Esophagus muscularis mucosa (tissue), 4 donors: ENCODE measurements at places on chromosomes 4 and X. TPM values are rescaled to one million over a fixed set of nuclear protein-coding genes. Genes with fewer than 3 reads are reported as not detected.

CENPVL1 gene
- total RNA-seq: not detected

PAGE1 gene
- not detected for total RNA-seq

CXorf49 gene
- not detected for total RNA-seq

ATP1B4 gene
- total RNA-seq: not detected

CCDC158 gene
- total RNA-seq: 1.2 TPM

ARHGEF38 gene
- not detected for total RNA-seq

CT45A5 gene
- not detected for total RNA-seq

DNA sequence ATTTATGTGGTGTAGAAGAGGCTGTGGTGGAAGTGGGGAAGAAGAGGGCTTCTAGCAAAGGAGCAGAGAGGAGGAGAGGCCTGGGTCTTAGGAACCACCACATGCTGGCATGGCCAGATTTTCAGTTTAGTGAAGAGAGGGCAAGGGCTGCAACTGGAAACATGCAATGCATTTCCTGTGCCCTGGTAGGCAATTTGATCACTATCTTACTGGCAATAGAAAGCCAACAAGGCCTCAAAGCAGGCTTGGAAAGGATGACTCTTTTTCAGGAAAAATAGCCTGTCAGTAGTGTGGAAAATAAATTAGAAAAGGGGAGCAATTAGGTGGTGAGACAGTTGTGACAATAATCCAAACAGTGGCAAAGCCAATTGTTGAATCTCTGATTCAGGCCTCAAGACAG lies 501.9 kb upstream of the ZFP42 start:
- DNase-seq: no peak

GRCh38 chrX:104195013-104195412 lies 28.8 kb downstream of the FAM199X start:
- no peak for DNase-seq

GRCh38 chr4:115279330-115279729 lies 165.9 kb upstream of the NDST4 start:
- no peak for DNase-seq

DNA sequence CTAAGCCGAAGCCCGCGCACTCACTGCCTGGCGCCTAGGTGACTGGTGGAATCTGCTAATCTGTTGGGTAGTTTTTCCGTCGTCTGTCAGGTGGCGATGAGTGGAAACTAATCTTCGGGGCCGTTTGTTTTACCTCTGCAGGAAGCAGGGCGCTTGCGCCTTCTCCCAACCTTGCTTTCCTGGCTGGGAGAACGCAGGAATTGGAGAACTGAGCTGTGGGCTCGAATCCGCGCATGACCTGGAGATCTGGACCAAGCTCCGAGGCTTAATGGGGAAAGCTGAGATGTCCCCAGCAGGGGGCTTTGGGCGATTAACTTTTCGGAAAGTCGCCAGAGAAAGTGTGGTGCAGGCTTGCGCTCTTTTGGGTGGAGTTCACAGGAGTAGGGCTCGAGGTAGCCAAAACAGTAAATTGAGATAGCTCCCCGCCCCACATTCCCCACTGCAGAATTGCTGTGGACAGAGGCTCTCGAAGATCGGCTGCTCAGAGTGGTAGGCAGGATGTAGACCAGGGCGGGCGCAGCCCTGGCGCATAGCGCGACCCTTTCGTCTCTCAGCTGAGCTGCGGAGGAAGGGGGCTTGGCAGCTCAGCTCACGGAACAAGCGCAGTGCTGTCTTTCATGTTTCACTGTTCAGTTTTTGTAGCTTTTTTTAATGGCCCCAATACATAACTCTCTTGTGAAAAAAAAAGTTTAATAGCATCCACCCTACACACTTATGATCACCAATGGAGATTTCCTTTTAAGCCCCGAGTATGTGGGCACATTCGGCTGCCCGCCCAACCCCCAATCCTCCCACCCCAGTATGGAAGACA lies 2.7 kb upstream of the FGF5 start:
- no peak for DNase-seq

- no peak for DNase-seq
These were observed 16.9 kb upstream of the XPNPEP2 start for GRCh38 chrX:129721870-129722269.

DNA sequence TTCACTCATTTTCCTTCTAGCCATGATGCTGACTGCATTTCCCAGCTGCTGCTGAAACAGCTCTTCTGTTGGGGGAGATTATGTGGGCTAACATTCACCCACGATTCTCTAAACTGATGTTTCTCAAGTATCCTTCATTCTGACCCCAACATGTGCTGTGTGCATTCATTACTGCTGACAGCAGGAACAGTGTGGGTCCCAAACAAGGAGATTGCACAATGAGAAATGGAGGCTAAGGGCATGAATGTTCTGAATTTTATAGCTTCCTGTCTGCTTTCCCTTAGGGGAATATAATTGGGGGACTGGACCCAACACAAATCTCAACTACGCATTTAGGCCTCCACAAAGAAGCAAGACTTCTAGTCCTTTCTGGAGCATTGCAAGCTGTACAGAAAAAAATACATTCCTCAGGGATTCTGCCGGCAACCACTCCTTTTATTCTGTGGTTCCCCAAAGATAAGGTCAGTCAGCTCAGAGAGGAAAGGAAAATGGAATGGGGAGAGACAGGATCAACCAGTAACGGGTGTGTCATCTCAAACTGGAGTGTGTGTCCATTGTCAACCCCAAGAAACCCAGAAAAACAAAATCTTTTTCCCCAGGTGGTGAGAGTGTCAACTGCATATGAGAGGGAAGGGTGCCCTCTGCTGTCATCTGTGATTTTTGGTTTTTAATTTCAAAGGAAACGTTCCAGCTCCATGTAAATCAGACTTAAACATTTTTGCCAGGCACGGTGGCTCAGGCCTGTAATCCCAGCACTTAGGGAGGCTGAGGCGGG lies 81.5 kb upstream of the EGFL6 start:
- no peak for DNase-seq

- no peak for DNase-seq
These were observed 9.9 kb downstream of the NSG1 start for GRCh38 chr4:4396628-4397440.

DNA sequence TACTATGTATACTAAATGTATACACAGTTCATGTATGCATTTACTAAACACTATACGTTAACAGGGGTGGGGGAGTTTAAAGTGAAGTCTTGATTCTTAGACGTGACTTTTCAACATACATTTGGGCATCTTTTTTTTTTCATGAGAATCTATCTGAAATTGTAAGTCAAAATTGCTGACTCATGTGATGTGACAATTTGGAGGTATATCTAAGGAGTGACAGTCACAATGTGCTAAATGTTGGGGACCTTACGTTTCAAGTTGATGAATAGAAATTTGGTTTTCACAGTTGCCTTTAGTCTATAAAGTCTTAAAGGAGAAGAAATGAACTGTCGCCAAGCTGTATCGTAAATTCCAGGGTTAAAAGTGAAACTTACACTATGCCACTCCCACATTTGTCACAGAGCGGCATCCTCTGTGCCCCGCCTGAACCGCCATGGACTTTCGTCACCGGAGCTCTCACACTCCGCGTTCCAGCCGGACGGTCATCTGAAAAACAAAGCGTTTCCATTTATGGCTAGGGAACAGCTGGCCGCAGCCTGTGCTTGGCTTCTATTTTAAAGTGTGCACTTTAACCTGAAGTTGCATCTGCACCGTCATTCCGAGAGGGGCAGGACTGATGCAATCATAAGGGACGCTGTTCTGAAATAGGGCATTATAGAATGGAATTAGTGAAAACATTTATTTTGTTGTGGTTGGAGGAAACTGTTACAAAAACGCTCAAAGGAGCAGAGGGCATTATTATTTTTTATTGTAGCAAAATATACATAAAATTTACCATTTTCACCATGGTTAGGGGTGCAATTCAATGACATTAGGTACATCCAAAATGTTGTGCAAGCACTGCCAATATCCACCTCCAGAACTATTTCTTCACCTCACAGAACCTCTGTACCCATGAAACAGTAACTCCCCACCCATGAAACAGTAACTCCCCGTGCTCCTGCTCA lies 30.9 kb downstream of the PDLIM3 start:
- no peak for DNase-seq

GRCh38 chr4:79213702-79214101 lies 112.2 kb downstream of the NAA11 start:
- no peak for DNase-seq

- DNase-seq: no peak
These were observed 4.2 kb downstream of the PAK3 start for GRCh38 chrX:111100191-111100590.

GRCh38 chr4:47791965-47792364 lies 45.9 kb downstream of the CORIN start:
- no peak for DNase-seq

DNA sequence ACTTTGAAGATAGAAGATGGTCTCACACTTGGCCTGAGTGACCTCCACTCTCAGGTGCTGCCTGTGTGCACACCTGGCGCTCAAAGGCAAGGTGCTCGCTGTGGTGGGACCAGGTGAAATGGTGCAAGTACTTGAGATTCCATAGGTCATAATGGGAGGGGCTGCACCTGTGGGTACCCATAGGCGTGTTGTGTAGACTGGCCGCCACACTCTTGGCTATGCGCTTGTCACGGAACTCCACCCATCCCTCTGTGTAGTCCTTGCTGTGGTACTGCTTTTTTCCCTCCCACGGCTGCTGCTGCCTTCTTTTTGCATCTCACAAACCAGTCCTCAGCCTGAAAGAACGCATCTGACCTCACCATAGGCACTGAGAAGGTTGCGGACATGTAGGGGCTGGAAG lies 27.0 kb downstream of the METAP1 start:
- DNase-seq: no peak

GRCh38 chr4:90419124-90419711 lies 292.0 kb downstream of the CCSER1 start:
- DNase-seq: no peak

GRCh38 chrX:150449313-150449712 lies 86.2 kb downstream of the MAMLD1 start:
- DNase-seq: no peak

- no peak for DNase-seq
These were observed 124.0 kb downstream of the PRKX start for GRCh38 chrX:3589474-3589873.
